ENCODE measurements at places on chromosomes 4 and X.

DNA sequence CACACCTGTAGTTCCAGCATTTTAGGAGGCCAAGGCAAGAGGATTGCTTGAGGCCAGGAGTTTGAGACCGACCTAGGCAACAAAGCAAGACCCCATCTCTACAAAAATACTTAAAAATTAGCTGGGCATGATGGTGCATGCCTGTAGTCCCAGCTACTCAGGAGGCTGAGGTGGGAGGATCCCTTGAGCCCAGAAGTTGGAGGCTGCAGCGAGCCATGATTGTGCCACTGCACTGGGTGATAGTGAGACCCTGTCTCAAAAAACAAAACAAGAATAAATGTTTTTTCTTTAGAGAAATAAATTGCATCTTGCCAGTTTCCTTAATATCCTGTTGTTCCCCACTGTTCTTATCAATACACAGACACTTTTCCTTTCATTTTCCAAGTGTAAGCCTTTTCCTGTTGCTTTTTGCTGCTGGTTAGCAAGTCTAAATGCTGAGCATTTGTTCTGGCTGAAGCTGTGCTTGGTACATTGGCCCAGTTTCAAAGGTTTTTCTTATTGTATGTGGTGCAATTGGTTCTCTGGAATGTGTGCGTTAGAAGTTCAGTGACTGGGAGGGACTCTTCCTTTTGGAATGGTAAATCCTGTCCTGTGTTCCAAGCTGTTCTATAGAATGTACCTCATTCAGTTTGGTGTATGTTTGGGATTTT lies 98.2 kb downstream of the AFF1 start:
- no peak for DNase-seq

- no peak for DNase-seq
Measured at GRCh38 chr4:1512051-1512737, 106.0 kb upstream of the NKX1-1 start.

GRCh38 chrX:39439906-39440798 lies 638.9 kb downstream of the MID1IP1 start:
- no peak for DNase-seq

GRCh38 chrX:23885803-23886202 lies 21.9 kb downstream of the APOO start:
- DNase-seq = no peak

- no peak for DNase-seq
Measured at GRCh38 chr4:26290321-26290720, 30.5 kb upstream of the RBPJ start.

- DNase-seq = no peak
Measured at GRCh38 chrX:17167915-17168314, 207.1 kb upstream of the NHS start.

- DNase-seq = no peak
Measured at GRCh38 chr4:62210486-62210885, 1010.4 kb downstream of the ADGRL3 start.

DNA sequence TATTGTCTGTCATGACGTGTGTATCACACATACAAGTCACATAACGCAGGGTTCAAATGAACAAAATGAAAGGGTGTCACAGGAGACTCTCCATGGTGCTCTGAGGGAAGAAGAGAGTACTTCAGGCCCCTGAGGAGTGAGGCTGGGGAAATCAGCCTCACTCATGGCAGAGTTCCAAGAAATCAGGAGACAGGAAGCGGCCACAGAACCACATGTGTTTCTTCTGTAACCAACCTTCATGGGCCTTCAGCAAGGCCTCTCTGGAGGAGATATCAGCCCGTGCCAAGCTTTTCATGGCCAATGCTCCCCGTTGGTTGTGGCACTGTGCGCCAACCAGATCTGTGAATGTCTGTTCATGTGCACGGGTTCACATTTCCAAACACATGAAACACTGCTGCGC lies 76.0 kb downstream of the NAT8L start:
- DNase-seq = peak; percentile 12

DNA sequence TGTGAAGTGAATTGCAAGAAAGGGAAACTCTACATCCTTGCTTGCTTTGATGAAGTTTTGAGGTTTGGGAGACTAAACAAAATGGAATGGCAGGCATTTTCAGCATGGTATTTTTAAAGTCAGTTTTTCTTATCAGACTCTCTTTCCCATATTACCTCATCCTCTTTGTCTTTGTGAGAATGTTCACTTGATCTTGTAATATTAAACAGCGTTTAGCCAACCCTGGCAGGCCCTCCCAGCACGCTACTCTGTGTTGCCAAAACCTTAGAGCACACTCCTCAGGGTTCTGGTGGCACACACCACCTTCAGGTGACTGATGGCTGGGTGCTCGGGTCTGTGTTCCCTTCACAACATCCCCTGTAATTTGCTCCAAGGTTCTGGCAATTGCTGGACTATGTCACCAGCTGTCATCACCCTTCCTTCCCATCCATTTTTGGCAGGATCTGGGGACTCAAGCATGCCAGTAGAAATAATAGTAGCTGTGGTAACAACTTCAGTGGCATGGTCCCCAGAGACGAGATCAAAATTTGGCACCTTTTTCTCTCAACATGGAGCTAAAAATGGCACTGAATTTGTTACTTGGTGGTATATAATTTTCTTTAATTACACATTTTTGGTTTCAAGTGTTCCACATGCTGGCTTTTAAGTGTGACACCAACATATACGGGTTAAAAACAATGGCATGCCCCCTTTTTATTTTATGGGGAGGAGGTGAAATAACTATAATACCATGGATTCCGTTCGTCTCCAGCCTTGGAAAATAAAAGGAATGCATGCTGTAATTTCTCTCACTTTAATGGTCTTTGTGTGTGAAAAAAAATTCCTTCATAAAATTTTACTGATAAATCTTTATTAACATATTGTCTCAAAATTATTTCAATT lies 273.1 kb downstream of the DCTD start:
- no peak for DNase-seq

DNA sequence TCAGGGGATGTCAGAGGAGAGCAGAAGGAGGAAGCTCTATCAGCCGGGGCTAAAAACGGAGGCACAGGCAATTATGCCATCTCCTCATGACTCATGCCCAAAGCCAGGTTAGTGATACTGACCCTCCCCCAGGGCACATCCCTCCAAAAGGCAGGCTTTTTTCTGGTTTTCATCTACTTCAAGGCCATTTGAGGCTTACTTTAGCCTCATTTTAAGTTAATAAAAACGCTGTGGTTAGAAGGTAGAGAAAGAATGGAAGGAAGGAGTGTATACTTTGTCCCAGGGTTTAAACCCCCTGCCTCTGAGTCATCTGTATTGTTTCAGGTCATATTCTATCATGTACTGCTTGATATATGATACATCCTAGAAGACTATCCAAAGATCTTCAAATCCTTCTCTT lies 89.7 kb upstream of the NDP start:
- DNase-seq = no peak

DNA sequence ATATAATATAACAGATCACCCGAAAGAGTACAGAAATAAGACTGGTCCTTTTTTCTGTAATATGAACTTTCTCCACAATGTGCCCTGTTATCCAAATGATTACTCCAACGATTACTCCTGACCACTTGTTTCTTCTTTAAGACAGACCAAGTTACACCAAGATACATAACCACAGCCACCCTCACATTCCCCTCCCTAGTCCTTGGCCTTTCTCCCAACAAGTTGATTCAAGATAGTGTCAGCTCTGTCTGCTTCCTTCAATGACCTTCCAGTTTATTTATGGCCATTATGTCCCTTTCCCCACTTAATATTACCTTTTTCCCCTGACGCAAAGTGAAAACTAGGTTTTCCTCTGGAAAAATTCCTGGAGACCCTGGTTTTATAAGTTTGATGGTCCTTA lies 397.2 kb downstream of the FAM47B start:
- no peak for DNase-seq

- DNase-seq = no peak
Measured at GRCh38 chr4:78748381-78748780, 27.8 kb upstream of the BMP2K start.

DNA sequence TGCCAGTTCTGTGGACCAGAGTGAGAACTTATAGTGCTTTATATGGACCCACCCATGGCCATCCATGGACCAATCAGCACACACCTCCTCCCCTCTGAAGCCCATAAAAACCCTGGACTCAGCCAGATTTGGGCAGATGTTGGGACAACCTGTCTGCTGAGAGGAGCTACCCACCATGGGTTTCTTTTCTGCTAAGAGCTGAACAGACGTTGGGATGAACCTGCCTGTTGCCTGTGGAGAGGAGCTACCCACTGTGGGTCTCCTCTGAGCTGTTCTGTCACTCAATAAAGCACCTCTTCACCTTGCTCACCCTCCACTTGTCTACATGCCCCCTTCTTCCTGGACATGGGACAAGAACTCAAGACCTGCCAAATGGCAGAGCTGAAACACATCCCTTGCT lies 9.0 kb upstream of the HSD17B11 start:
- DNase-seq = no peak

GRCh38 chr4:185598846-185599552 lies 63.7 kb upstream of the PDLIM3 start:
- DNase-seq = no peak

DNA sequence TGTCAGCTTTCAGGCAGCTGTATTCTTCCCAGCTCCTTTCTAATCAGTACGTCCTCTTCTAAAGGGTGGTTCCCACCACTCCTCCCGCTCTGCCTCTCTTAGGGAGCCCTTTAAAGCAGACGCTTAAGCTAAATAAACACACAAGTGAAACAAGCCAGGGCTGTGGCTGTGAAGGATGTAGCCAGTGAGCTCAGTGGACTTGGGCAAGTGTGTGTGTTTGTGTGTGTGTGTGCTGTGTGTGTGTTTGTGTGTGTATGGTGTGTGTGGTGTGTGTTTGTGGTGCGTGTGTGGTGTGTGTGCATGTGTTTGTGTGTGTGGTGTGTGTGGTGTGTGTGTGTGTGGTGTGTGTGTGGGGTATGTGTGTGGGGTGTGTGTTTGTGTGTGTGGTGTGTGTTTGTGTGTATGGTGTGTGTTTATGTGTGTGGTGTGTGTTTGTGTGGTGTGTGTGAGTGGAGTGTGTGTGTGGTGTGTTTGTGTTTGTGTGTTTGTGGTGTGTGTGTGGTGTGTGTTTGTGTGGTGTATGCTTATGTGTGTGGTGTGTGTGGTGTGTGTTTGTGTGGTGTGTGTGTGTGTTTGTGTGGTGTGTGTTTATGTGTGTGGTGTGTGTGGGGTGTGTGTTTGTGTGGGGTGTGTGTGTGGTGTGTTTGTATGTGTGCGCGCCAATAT lies 283.3 kb downstream of the PTTG2 start:
- DNase-seq = no peak

DNA sequence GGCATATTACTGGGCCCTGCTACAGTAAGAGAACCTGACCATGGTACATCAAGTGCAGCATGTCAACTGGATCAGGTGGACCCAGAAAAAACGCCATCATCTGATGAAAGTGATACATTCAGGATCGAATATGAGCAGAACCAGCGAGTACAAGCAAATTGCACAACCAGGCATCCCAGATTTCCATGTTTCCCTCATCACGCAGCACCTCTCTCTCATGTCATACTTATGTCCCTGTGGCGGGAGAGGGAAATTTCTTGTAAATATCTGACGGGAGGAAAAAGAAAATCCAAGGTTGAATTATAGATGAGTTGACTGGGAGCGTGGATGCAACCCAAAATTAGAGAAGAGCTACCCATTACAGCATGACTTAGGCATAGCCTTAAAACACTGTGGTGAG lies 608.5 kb upstream of the FAT1 start:
- no peak for DNase-seq

DNA sequence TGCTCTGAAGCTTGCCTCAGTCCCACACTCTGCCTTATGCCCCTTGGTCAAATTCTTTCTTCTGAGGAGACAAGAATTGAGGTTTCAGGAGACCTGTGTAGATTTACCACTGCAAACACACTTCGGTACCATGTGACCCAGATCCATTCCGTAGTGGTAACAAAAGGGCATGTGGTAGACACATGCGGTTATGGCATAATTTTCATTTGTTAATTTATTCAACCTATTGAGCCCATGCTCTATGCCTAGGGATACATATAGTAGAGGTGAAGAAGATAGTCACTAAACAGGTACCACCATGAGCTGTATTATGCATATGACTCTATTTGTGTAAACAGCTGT lies 190.9 kb downstream of the NDST4 start:
- no peak for DNase-seq

GRCh38 chr4:16032396-16032770 lies 51.4 kb downstream of the PROM1 start:
- no peak for DNase-seq

DNA sequence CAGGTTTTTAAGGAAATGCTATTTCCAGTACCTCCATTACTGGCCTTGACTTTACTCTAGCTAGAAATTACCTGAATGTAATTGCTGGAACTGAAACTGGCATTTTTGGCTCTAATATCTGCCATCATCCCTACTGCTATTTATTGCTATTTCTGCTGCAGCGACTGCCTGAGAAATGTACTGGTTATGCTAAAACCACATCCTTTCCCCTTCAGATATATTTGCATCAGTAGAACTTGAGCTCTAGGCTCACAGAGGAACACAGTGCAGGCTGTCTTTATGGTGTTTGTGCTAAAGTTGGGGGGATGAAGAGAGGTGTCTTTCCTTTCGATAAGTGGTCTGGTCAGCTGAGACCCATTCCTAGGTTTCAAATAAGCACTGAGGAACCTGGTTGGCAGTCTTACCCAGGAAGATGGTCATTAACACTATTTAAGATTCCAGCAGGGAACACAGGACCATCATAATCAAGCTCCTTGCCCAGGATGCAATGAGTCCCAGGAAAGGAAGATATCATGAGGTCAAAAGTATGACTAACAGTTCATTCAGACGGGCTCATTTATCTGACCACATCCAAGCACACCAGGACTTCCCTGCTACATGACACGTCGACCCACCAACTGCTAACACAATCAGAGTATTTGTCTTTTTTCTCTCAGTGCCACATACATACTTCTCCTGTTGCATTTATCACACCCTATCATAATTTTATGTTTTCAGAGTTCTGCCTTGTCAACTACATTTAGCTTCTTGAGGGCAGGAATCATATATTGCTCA lies 137.4 kb downstream of the GABRA3 start:
- no peak for DNase-seq

GRCh38 chrX:39550795-39551361 lies 546.9 kb downstream of the BCOR start:
- no peak for DNase-seq

DNA sequence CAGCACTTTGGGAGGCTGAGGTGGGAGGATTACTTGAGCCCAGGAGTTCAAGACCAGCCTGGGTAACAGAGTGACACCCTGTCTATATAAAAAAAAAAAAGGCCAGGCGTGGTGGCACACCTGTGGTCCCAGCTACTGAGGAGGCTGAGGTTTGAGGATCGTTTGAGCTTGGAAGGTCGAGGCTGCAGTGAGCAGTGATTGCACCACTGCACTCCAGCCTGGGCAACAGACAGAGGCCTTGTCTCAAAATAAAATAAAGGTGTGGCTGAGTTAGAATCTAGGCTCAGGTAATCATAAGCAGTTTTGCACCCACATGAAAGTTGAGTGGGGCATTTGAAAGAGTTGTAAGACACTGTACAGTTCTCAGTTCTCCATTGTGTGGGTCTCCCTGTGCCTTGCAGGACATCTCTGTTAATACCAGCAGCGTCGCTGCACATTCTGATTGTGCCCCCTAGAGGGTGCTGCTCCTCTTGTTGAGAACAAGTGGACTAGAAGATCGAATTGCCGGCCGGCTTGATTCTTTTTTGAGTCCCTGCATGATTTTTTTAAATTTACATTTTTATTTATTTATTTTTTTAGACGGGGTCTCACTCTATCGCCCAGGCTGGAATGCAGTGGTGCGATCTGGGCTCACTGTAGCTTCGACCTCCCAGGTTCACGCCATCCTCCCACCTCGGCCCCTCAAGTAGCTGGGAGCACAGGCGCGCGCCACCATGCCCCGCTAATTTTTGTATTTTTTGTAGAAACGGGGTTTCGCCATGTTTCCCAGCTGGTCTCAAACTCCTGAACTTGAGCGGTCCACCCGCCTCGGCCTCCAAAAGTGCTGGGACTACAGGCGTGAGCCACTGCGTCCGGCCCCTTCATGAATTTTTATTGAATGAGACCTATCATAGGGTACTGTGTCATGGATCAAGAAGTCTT lies 73.6 kb upstream of the RBMX start:
- DNase-seq = peak; percentile 56

Data from AML-193 (cell line).